ENCODE measurements at places on chromosomes 3 and 15.

GRCh38 chr15:95371664-95372063, 958.8 kb upstream of the NR2F2 start:
- DNase-seq: no peak

- DNase-seq: no peak
Measured at GRCh38 chr15:42707873-42708544, 28.9 kb downstream of the CDAN1 start.

GRCh38 chr3:126316031-126316461, 41.2 kb downstream of the KLF15 start:
- DNase-seq: no peak

DNA sequence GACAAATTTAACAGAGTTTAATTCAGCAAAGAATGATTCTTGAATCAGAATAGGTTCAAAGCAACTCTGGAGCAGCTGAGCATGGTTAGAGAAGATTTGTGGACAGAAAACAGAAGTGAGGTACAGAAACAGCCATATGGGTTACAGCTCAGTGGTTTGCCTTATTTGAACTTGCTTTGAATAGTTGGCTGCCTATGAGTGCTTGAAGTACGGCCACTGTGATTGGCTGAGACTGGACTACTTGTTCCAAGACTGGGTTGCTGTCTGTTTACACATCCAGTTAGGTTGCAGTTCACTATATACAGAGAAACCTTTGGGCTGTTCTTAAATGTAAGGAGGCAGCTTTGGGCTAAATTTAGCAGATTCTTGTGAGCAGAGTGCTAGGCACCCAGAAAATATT, 79.4 kb upstream of the CADPS start:
- DNase-seq: no peak

DNA sequence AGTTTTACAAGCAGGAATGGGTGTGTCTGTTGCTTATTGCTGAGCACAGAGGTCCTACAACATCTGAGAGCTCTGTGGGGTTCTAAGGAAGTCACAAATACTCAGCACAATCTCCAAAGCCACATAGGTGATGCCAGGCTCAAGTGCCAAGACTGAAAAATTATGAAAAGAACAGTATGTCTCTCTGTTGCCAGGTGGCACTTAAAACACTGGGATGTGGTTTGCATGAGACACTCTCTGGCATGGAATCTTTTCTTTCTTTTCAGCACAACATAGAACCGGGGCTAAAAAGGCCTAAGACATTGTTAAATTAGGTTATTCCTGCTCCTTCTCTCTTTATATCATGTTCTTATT, 127.3 kb upstream of the PRICKLE2 start:
- no peak for DNase-seq

GRCh38 chr3:50127251-50127691, 27.9 kb upstream of the SEMA3F start:
- no peak for DNase-seq

DNA sequence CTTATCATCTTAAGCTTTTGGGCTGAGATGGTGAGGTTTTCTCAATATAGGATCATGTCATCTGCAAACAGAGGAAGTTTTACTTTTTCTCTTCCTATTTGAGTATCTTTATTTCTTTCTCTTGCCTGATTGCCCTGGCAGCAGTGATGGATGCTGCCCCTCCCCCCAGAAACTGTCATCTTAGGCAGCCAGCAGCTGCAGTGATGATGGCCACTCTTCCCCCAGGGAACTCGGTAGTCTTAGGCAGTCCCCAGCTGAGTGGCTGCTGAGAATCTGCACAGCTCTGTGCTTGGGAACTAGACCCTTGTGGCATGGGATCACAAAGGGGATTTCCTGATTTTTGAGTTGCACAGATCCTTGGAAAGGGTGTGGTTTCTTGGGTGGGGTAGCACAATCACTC, 791.1 kb upstream of the ALCAM start:
- DNase-seq: no peak

GRCh38 chr3:52001443-52001974, 5.8 kb upstream of the RPL29 start:
- peak; percentile 70 for DNase-seq

- no peak for DNase-seq
Measured at GRCh38 chr15:87365186-87365585, 891.4 kb downstream of the NTRK3 start.

GRCh38 chr15:34124651-34125050, 22.8 kb downstream of the PGBD4 start:
- DNase-seq: no peak
